ENCODE measurements at places on chromosomes 7 and 10.

DNA sequence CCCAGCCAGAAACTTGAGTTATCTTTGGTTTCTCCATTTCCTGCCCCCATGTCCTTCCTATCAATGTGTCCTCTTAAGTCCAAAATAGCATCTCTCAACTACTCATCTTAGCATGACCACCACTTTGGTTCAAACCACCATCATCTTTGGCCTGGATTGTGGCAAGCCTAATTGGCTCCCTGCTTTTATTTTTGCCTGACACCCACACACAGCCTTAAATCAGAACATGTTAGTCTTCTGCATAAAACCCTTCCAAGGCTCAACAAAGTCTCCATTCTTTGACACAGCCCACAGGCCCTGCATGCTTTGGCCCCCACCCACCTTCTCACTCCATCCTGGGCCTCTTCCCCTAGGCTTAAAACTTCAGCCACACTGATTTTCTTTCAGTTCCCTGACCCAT, 2.0 kb upstream of the TSPAN14 start:
- DNase-seq: no peak

- no peak for DNase-seq
Observed at GRCh38 chr7:27678617-27679260, 16.1 kb upstream of the HIBADH start.

DNA sequence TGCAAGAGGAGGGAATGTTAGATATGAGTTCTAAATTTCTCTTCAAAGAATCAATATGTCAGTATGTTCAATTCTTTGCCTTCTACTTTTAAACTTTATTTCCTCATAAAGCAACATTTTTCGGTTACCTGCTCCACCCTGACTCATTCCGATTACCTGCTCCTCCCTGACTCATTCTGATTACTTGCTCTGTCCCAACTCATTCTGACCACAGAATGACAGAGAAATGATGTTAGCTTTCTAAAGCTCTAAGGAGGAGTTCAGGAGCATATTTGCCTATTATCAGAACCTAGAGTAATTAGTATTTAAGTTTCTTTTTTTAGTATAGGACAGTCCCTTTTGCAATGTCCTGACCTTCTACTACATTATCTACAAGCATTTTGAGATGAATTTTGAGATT, 24.5 kb upstream of the PPP1R9A start:
- no peak for DNase-seq

DNA sequence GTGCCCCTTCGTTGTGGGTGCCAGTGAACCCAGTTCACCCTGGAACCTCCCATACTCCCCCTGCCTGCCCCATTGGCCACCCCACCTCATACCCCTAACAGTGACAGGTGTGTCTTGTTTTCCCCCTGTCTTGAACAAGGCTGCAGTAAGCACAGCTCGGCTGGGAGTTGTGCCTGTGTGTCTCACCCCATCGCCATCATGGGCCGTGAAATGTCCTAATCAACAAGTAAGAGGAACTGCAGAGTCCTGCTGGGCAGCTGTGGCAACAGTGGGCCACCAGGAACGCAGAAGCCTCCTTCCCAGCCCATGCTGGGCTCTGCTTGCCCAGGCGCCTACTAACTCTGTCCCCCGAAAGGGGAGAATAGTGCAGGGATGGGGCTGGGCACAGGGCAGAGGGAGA, 91.6 kb downstream of the C10orf105 start:
- no peak for DNase-seq

- DNase-seq: no peak
Observed at GRCh38 chr10:28774051-28774995, 97.0 kb downstream of the BAMBI start.

DNA sequence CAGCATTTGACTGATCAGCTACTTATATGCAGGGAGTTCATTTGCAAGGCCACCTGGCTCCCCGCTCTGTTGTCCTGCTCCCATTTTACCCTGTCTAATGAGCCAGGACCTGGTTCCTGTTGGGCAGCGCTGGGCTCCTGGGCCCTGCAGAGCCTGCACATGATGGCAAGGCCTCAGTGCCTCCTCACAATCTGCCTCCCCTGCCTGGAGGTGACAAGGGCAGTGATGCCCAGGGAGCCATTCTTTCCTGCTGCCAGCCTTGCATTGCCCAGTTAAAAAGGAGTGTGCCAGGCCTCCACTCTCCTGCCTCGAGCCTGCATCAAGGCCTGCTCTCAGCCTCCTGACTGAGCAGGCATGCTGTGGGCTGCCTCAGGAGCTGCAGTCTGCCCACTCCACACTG, 28.5 kb downstream of the CHAT start:
- no peak for DNase-seq

- no peak for DNase-seq
Observed at GRCh38 chr10:106513352-106513771, 651.1 kb downstream of the SORCS1 start.

DNA sequence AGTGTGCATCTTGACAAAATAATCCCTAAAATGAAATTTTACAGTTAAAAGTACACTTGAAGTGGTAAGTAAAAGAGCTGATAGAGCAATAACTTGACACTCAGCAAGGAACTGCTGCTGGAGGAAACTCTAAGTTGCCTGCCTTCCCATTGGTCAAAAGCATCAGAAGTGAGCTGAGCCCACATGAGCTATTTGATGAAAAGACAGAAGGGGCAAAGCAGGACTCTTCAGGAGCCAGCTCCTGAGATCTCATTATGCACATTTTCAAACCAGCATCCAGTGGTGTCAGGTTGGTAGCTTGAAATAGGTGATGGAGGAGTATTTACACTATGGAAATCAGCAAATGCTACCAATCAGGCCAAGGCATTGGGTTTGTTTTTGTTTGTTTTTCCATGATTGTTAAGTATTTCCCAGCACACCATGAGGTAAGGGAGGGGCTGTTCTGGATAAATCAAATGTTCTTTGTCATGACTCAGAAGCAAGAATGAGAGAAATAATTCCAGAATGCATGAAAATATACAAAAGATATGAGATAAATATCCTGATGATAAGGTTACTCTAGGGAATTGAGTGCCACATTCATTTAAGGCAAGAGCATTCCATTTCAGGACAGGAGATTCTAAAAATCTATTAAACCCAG, 316.6 kb downstream of the SNX13 start:
- no peak for DNase-seq

- DNase-seq: no peak
Observed at GRCh38 chr10:4894335-4894734, 68.3 kb downstream of the AKR1E2 start.

GRCh38 chr7:143934526-143935325, at the start of gene OR2F2:
TSS of gene OR2F2 (plus strand) at chr7:143935233. CDS start at chr7:143935233, 0 bp downstream.
- no peak for DNase-seq

- no peak for DNase-seq
Observed at GRCh38 chr10:14781763-14782162, 7.1 kb upstream of the FAM107B start.

- DNase-seq: no peak
Observed at GRCh38 chr10:103433858-103434257, 18.3 kb downstream of the CALHM2 start.

DNA sequence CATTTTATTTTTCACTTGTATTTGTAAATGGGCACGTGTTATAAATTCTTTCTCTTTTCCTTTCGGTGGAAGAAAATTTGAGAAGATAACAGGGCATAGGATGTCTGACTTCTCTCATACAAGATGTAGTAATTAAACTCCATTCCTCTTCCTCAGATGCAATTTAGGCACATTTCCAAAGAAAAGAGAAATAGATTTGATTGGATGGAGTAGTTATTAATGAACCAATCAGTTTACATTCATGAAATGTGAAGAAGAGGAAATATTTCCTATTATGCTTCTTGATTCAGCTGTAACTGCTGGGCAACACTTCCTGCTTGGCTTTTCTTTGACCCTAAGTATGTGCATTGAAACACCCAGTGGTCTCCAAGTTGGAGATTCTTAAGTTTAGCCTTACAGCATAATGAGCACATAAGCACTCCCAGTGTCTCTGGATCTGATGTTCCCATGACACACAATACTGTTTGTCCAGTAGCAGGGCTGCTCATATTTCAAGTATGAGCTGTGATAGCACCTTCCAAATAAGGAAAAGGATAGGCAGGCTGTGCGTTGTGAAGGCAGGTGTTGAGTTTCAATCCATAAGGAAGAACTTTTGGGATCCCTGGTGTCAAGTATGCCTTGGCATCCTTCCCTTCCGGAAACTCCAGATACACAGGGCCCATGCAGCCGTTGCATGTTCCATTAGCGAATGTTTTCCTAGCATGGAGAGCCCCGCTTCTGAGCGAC, 33.4 kb upstream of the COBL start:
- no peak for DNase-seq

DNA sequence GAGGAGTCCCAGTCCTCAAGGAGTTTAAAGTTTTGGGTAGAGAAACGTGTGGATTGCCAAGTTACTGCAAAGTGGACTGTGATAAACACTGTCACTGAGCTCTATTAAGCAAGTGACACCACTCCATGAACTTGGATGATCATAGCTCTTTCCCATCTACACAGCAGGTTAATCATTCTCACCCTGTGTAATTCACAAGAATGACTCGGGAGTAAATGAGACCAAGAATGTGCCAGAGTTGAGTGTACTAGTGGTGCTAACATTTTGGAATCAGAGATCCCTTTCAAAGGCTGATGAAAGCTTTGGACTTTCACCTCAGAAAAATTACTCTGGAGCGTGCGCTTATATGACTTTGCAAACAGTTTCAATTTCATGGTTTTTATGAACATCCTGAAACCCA, 80.8 kb downstream of the RBM20 start:
- no peak for DNase-seq

- no peak for DNase-seq
Observed at GRCh38 chr10:83153714-83154113, 985.6 kb upstream of the GHITM start.

- DNase-seq: no peak
Observed at GRCh38 chr10:93752761-93753160, 5.0 kb upstream of the LGI1 start.

DNA sequence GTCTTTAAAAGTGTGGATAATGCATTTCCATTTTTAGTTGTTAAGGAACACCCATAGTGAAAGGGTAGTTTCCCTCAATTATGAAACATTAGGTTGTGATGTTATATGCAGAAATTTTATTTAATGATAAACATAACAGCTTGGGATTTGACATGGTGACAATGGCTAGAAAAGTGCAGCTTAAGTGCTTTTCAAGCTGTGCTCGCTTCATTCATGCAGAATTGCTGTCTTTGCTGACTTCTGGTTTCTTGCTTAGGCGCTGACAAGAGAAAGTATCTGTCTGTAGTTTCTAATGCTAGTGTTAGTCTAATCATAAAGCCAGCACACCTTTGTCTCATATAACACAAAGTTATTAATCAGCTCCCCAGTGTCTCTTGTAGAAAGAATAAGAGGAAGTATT, 170.0 kb downstream of the ARL5B start:
- DNase-seq: no peak

GRCh38 chr7:98841179-98841997, 28.4 kb downstream of the TMEM130 start:
- DNase-seq: peak; percentile 17

DNA sequence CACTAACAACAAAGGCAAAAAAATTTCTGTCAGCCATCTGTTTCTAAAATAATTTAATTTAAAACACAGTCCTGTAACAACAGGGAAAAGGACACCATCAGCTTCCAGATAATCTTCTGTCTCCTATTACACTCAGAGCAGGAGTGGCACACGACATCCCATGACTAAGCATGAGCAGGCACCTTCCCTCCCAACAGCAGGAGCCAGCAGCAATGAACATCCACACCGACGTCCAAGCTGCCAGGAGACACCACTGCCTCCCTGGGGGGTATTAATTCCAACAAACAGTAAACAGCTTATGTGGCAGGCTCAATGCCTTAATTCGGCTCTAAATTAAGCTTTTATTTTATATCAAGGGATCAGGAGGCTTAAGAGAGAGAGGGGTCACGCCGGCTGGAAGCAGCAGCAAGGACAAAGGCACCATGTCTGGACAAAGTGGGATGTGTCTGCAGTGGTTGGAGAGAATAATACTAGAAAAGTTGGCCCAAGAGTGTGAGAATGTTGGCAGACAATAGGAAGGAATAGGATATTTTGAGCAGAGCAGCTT, 45.7 kb downstream of the KIAA1549 start:
- peak; percentile 39 for DNase-seq

GRCh38 chr10:66144016-66144415, 781.8 kb upstream of the LRRTM3 start:
- no peak for DNase-seq

DNA sequence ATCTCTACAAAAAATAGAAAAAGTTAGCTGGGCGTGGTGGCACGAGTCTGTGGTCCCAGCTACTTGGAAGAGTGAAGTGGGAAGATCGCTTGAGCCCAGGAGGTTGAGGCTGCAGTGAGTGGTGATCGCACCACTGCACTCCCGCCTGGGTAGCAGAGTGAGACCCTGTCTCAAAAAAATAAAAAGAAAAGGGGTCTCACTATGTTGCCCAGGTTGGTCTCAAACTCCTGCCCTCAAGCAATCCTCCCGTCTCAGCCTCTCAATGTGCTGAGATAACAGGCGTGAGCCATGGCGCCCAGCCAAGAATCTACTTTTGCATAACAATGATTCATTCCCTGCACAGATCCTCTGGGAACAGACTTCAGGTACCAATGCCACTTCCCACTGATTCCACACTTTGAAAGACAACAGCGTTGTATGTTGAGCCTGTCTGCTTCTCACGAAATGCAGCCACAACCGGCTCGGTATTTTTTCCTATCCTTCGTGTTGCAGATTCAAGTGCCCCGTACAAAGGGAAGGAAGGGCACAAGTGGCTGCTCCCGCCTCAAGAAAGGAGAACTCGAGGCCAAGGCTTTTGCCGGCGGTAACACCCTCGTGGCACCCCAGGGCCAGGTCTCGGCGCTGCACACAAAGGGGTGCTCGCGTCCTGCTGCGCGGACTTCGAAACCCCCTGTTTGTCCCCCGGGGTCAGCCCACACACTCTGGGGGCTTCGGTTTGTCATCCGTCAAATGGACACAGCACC, 745 bp downstream of the DAGLB start:
- peak; percentile 61 for DNase-seq

- no peak for DNase-seq
Observed at GRCh38 chr10:5356302-5356763, 8.4 kb upstream of the UCN3 start.

- DNase-seq: peak; percentile 24
Observed at GRCh38 chr10:74585231-74586087, 240.9 kb upstream of the KAT6B start.

DNA sequence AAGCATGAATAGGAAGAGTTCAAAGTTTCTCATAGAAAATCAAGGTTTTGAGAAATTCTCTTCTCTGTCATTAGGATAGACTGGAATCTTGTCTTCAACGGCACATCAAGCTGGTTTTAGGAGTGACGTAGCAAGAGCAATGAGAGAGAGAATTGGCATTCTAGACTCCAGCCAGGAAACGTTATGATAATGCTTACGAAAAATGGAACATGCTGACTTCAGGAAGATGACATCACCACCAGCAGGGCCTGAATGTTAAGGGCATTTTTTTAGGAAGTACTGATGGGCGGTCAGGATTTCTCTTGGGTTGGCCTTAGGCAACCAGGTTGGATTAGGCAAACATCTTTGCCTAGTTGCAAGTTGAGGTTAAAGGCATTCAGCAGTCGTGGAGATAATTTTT, 213.2 kb upstream of the CTBP2 start:
- DNase-seq: no peak

DNA sequence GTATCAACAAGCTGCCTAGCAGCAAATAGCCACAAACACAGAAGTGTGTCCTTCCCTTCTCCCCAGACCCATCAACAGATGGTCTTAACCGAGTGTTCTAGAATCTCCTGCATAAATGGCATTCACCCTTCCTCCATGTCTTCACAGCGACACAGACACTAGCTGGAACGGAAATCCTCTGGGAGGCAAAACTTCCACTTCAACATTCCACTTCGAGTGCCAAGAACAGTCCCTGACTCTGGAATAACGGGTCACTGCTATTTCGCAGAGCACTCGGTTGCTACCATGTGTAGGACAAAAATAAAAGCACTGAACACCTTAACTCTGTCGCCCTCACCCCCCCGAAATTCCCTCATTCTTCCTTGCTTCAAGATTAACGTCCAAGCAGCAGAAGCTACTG, 65.1 kb downstream of the SFMBT2 start:
- no peak for DNase-seq

Measured in NCI-H446 (cell line).